ENCODE measurements at places on chromosomes 3 and 15.
A peak's percentile ranks its signal among the peaks of the same experiment; 100 is the strongest.

DNA sequence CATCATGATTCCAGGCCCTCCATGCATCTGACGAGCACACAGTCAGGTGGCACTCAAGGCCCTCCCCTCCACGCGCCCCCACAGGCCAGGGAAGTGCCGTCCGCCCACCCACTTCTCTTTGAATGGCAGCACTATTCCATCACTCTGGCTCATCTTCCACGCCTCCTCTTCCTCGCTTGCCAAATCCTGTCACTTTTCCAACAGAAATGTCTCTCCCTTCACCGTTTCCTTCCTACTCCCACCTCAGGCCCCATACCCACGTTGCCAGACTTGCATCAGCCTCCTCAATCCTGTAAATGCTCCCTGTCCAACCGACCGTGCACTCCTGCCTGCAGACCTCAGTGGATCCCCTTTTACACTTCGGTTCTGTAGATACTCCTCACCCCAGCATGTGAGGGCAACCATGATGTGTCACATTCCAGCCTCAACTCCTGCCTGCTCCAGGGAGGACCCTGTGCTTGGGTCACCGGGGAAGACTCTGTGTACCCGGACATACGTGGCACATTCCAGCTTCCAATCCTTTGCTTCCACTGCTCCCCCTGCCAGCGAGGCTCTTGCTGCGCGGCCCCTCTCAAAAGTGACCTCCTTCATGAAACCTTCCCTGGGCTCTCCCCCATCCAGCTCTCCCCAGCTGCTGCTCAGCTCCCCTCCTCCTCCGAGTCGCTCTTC, 29.6 kb downstream of the ADCY5 start:
- no peak for DNase-seq

GRCh38 chr15:94305133-94305532, 73.8 kb downstream of the MCTP2 start:
- peak; percentile 17 for DNase-seq

- no peak for DNase-seq
Measured at GRCh38 chr3:116863270-116863770, 153.7 kb downstream of the TUSC7 start.

DNA sequence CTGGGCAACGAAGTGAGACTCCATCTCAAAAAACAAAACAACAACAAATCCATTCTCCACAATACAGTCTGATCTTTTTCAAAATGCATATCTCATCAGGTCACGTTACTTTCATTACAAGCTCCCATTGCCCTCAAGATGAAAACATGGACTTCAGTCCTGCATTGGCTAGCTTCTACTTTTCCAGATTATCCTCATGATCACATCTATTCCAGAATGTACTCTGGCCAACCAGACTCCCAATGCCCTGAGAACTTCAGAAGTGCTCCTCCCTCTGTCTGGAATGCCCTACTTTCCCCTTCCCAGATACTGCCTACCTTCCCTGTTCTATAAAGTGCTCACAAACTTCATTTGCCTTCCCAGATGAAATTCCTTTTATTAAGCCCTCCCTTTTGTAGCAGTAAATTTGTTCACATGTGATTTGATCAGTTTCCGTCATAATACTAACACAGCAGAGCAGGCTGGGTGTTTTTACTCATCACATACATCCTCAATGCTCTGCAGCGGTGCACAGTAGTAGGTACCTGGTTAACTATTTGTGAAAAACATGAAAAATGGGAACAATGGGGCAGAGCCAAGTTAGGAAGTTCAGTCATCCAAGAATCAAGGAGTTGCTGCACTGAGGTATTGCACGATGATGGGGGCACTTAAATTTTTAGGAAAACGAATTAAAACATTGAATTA, 5.3 kb downstream of the RPL22L1 start:
- DNase-seq = no peak

GRCh38 chr3:139327861-139328260, 16.0 kb upstream of the MRPS22 start:
- DNase-seq = no peak

DNA sequence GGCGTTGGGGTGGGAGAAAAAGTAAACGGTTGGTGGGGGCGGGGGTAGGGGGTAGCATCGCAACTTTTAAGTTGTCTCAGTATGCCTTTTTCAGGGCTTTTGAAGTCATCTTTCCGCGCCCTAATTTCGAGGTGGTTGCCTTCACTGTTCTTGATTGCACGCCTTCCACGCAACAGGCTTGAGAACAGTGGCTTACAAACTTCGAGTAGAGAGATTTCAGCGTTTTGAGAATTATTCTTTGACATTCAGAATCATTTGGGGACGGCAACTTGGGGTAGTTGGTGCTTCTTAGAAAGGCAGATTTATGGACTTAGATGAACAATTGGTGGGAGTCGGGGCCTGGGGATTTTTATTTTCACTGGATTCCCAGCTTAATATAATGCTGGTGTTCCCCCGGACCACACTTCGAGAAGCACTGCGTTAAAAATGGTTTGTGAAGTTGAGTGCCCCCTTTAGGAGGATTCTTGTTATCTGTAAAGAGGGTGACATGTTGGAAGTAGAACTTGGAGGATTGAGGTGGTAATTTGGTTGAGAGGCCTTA, 880 bp downstream of the PPP4R2 start:
- peak; percentile 61 for DNase-seq

- peak; percentile 99 for DNase-seq
Measured at GRCh38 chr3:149339931-149340309, 6.5 kb upstream of the TM4SF18 start.

DNA sequence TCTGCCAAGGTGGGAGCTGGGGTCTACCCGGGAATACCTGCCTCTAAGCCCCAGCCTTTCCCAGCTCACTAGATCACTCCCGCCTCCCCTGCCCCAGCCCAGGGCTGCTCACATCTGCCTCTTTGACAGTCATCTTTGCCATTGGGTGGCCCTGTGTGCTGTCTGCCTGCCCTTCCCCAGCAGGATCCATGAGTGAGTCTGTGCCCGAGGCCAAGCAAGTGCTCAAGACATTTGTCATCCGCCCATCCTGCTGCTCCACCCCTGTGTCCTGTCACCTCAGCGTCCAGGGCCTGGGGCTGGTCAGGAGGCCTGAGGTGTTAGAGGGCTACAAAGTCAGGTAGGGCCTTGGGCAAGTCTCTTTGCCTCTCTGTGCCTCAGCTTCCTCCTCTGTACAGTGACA, 89.4 kb downstream of the LSM3 start:
- DNase-seq = no peak

DNA sequence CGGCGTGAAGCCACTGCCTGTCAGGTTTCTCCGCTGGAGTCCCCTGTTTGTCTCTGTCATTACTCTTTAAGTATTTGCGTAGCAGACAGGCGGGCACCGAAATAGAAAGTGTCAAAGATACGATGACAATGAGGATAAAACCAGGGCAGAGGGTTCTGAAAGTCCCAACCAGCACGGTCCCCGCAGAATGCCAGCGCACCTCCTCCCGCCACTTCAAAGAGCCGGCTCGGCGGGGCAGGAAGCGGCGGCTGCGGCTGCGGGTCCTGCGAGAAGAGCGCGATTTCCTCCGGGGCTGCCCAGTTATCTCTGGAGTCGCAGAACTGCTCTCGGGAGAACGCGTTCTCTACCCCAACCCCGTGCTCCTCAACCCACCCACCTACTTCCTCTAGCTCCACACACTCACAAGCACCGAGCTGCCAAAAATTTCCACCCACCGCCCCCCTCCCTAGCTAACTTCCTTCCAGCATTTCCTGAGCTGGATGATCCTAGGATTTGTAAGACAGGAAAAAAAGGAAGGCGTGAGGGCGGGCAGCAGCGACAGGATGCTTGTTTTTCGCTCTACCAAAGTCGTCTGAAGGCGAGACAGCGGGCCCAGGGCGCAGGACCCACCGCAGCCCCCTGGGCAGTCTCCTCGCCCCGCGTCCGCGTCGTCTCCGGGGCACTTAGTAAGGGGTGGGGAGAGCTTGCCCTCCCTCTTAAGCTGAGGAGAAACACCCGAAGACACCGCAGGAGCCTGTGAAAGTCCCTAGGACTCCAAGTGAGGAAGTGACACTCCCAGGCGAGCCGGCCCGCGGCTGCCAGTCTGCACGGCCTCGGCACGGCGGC, at the start of gene ARHGAP31:
ARHGAP31 (plus strand) TSS at position 513 of the 825 bp plus-strand sequence. CDS start 522 bp downstream, outside the sequence.
- DNase-seq = peak; percentile 86

DNA sequence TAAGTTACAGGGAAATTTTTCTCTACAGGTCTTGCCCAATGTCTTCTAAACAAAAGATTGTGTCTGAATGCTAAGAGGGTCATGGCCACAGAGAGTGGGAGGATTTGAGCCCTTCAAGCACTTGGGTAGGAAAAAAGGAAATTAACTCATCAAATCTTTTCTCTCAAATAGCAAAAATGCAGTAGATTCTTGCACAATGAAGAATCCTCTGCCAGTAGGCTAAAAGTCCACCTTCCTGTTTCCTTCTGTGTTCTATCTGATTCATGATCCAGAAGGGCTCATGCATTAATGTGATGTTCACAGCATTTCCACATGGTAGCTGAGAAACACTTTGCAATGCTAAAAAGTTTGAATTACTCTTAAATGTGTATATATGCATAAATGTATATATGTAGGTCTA, 177.1 kb downstream of the CD47 start:
- DNase-seq = peak; percentile 10

GRCh38 chr3:13541691-13542090, 7.2 kb upstream of the FBLN2 start:
- peak; percentile 70 for DNase-seq

DNA sequence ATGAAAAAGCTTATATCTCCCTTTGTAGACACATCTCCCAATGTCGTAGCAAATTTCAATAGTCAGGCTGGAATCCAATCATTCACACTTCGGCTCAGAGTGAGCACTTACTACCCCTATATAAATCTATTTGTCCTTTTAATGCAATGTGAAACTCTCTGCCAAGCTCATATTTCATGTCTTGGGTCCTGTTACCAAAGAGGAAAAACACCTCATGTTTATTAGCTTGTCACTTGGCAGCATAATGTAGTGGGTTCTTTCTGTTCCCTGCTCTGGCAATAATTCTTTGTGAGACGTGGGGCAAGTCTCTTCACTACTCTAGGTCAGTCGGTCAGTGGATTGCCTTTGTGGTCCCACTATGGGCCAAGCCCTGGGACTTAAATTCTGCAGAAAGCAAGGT, 107.1 kb downstream of the SRGAP3 start:
- DNase-seq = no peak

- DNase-seq = peak; percentile 43
Measured at GRCh38 chr15:90550919-90551318, 21.2 kb downstream of the CRTC3 start.

GRCh38 chr15:83626171-83626802, 27.6 kb upstream of the ADAMTSL3 start:
- DNase-seq = peak; percentile 57

DNA sequence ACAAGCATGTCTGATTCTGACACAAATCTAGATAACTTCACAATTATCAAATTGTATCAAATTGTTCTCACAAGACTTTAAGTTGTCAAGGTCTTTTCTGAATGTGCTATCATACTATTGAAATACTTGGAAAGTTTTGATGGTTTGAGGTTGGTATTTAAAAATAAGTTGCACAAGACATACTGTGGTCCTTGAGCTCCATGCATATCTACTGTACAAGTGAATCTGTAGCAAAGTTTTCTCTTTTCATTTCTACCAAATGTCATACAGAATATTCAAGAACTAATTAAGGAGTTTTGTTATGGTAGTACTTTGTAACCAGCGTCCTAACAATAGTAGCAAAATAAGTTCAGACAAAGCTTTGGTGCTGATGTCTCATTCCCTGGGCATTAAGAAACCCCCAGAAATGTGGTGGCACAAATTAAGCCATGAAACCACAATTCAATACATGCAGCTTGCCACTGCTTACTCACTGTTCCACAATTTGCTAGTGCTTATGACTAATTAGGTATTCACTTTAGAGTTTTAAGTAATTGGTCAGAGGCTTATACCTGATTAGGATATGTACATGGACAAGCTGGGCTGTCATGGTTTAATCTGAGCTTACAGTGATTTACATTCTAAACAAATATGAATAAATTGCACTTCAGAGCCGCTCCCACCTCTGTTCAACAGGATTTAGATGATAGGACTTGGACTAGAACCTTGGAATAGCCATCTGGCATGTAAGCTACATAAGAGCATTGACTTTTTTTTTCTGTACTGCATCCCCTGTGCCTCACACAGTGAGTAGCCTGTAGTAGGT, 8.8 kb downstream of the TBC1D23 start:
- DNase-seq = peak; percentile 97

GRCh38 chr3:127342735-127343134, 54.9 kb upstream of the PRR20G start:
- no peak for DNase-seq

GRCh38 chr15:100900795-100901169, 18.4 kb upstream of the LRRK1 start:
- DNase-seq = no peak

DNA sequence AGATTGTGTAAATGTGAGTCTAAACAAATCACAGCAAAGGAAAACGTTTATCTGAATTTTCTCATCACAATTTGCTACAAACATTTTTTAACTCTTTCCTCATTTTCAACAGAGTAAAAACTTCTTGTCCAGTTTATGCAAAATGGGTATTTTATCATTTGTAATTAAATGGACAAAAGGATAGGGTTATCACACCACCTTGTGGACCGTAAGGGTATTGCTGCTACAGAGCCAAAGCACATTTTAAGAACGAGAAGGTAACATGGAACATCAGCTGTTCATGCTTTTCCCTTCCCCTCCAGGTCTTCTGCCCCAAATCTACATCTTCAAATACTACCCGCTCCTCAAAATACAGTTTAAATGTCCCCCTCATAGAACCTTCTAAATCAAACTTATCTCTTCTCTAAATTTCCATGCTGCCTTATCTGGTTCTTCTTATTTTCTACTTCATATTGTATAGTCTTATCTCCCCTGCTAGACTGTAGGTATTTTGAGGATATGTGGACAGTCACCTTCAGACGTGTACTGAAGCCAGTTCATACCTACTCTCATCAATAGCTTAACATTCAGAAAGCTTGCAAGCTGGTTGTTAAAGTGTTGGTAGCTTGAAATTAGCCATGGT, 12.8 kb upstream of the SETMAR start:
- DNase-seq = peak; percentile 28

DNA sequence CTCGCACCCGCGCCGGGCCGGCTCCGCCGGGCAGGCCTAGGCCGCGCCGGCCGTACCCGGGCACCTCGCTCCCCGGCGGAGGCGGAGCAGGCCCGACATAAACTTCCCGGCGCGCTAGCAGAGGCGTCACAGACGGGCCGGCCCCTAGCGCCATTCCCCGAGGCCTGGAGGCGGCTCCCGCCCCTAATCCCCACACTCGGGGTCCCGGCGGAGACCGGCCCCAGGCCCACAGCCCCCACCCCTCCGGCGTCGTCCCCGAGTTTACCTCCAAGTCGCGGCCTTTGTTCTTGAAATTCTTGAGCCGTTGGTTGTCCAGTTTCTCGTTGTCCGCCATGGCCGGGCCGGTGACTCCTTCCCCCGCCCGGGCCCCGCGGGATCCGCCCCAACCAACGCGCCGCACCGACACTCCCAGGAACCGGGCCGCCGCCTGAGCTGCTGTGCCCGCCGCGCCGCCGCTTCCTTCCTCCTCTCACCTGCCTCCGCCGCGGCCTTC, 376 bp downstream of the KPNA4 start:
- DNase-seq = peak; percentile 44

DNA sequence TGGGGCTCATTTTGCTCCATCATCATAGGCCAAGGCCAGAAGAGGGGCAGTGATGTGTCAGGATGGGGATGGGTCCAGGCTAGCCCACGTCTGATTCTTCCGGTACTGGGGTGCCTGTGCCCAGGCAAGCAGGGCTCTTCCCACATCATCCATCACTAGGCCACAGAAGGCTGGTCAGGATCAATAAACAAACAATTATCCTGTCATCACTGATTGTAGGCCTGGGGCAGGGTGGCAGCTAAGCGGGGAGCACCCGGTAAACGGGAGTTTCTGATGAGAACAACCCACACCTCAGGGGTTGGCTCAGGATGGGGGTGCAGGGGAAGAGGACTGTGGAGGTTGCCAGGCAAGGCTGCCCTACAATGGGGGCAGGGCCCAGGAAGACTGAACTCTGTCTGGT, 18.1 kb upstream of the CACNA2D2 start:
- no peak for DNase-seq

- no peak for DNase-seq
Measured at GRCh38 chr3:43620831-43621655, 768 bp downstream of the ANO10 start.
